Germinal center (tissue), 1 donor: ENCODE measurements at places on chromosomes 2 and 18.

DNA sequence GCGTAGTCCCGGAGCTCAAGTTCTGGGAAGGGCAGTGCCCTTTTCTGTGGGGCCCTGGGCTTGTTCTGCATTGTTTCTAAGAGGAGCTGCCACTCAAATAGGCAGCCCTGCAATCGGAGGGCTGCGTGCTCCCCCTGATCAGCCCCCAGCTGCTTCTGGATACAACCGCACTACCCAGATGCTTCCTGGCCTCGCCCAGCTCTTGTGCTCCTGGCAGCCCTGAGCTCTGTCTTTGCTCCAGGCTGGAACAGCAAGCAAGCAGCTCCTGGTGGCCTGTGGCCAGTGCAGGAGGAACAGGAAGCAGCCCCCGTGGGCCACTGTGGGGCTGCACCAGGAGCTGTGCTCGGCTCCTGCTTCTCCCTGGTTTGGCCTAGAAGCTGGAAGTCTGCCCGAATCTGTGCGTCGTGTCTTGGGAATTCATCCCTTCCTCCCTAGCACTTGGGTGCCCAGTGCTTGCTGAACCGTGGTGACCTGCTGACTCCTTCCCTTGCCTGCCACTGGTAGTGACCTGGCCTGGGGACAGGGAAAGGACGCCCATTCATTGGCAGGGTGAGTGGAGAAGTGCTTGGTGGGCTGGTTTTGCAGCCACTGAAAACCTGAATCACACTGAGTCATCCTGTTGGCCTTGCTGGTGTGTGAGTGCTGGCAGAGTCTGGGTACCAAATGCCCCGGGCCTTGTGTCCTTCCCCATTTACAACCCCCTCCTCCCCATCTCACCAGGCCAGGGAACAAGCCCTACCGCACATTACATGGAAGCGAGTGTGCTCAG, 27.3 kb upstream of the NTSR2 start:
- DNase-seq = no peak

GRCh38 chr18:2985628-2986027, 27.3 kb downstream of the LPIN2 start:
- peak; percentile 57 for DNase-seq

DNA sequence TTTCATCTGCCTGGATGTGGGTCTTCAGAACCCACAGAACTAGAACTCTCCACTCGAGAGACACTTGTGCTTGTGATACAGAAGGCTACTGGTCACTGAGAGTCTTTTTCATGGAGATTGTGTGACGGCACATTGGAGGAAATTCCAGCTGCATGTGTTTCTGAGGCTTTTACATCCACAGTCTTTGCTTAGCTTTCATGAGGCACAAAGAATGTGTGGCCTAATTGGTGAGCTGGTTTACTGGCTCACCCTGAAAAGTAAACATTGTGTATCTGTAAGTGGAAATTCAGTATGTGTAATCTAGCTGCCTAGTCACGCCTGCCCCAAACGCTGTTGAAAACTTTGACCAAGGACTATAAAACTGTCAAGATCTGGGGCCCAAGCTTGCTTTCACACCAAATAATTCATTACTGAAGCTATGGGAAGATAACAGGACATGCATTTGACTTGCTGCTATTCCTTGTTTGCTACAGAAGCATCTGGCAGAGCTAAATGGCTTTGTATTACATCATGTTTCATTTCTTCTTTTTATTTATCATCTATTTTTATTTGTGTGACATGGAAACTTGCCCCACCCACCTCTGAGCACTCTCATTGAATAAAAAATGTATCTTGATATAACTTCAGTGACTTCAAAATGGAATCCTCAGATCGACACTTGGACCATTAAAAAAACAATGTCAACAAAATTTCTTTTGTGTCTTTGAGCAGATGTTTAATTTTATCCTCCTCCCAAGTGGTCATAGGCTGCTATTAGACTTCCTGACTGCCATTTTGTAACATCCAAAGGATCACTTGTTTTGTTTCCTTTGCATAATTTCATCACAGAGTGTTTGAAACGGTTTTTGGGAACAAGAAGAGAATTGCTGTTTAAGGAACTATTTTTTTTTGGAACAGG, 80.2 kb downstream of the EFEMP1 start:
- DNase-seq = no peak

DNA sequence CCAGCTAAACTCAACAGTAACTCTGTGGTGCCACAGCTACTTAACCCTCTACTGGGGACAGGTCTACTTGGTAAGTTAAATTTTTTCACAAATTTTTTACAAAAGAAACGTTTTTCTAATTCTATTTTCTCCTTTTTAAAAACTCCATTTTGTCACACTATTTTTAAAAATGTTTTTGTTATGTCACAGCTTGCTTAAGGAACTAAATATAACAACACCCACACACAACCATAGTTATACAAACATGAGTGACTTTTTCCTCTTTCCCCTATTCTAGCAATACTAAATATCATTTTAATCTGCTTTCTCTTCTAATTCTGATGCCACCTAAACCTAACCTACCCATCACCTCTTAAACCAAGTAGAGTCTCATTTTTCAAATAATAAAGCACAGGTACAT, 160.5 kb upstream of the EPC2 start:
- DNase-seq = no peak

DNA sequence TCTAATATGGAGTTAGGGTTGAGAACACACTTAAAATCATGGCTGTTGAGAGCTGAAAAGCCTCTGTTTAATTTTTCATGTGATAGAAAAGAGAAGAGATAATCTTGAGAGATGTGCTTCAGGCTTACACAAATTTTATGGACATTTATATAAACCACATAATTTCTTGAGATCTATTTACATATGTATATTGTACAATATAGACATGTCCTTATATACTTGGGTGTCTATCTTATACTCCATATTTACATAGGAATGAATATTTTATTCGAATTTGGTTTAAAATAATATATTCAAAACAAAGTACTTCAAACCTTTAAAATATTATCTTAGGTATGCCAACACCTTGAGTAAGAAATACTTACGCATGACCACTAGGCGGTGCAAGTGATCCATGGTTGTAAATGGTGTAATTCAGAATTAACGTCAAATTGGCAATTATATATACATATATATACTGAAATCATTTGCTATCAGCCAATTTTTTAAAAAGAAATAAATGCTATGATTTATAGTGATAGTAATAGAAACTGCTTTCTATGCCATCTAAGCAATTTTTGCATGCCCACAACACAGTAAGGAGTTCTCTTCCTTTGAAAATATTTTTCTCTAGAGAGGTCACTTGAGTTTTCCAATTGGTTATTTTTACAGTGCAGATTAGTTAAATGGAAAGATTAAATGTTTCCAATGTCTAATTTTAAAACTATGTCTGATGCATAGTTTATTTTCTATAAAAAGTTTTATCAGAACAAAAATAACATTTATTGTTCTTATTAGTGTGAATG, 37.6 kb upstream of the SPAG16 start:
- DNase-seq = no peak

DNA sequence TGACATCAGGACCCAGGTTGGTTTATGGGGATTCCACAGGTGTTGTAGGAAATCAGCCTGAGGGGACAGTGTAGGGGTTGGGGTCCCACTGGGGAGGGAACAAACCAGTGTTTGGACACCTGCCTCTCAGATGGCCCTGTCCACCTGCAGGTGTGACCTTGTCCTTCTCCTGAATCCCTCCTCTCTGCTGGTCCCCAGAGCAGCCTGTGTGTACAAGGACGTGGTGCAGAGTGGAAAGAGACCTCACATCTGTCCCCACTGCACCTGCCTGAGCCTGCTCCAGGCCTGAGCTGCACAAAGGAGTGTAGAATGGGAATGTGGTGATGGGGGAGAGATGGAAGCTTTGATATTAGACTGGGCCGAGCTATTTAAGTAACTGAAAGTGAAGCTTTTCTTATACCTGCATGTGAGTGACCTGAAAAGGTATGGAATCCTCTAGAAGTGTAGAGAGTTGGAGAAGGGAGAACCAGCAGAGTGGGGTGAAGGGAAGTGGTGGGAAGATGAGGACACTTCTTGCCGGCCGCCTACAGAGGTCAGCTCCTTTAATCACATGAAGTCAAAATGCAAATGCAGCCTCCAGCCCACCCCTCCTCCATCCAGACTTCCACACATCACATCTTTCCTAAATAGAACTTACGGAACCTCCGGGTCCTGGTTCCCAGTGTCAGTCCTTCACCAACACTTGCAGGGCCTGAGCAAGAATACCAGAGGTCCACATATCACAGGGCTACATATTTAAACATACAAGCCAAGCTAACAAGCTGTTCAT, 89.3 kb upstream of the SMAD2 start:
- DNase-seq = no peak

GRCh38 chr2:8566774-8567468, 114.9 kb upstream of the ID2 start:
- no peak for DNase-seq

GRCh38 chr2:28344756-28345373, 47.8 kb upstream of the FOSL2 start:
- DNase-seq = no peak

DNA sequence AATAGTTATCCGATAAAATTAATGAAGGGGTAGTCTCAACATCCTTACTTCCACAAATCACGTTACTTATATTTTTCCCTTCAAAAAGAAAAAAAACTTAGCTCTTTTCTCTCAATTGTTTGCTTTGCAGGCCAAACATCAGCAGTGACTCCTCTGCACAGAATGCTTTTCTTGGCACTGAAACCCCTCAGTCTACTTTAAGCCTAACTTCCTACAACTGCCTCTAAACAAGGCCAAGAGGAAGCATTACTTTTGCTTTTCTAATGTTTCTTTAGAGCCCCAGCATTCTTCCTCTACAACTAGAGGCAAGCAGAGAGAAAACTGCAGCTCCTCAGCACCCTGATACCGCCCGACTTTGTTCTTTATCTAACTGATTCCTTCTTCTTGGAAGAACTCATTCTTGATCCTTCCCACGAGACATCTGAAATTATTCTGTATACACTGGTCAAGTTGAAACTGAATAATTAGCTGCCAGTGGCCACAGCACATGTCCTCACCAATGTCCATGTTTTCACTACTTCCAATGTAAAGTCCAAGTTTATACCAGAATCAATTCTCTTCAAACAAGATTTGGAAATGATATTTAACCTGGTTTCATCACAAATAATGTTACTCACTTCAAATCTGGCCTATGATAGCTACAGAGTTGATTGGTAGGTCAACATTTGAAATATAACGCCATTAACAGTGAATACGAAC, 55.3 kb downstream of the DTNB start:
- no peak for DNase-seq

DNA sequence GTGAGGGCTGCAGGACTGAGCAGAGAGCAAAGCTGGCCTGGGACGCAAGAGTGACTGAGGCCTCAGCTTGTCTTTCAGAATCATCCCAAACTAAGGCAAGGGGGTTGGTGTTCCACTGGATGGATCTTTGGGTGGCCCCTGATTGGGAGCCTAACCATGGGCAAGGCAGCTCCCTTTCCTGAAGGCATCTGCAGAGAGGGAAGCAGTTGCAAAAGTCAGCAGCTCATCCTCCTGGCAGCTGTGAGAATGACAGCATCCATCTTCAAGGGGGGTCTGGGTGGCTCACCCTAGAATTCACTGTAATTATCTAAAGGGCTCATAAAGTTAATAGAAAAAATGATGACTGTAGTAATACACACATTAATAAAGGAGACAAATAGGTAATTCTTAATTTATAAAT, 46.5 kb upstream of the RAB31 start:
- no peak for DNase-seq

DNA sequence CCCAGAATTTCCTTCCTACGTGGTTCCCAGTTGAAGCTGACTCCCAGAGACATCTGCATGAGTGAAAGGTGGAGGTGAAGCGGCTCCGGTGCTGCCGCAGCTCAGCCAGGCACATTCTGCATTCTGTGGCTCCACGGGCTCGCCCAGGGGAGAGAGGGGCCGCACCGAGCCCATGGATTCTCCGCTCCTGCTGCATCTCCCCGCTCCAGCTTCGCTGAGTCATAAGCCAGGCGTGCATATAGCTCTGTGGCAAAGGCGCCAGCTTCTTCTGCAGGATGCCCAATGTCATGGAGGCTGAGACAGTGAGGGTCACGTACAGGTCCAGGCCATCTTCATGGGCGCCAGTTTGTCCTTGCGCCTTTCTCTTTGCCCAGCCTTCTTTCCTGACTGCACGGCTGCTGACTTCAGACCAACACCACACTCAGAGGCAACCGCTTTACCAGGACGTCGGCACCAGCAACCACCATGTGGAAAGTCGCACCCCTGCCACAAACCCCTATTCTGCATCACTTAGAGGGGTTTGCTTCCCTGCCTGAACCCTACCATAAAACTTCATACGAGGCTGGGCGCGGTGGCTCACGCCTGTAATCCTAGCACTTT, 215.7 kb downstream of the MGAT5 start:
- no peak for DNase-seq

DNA sequence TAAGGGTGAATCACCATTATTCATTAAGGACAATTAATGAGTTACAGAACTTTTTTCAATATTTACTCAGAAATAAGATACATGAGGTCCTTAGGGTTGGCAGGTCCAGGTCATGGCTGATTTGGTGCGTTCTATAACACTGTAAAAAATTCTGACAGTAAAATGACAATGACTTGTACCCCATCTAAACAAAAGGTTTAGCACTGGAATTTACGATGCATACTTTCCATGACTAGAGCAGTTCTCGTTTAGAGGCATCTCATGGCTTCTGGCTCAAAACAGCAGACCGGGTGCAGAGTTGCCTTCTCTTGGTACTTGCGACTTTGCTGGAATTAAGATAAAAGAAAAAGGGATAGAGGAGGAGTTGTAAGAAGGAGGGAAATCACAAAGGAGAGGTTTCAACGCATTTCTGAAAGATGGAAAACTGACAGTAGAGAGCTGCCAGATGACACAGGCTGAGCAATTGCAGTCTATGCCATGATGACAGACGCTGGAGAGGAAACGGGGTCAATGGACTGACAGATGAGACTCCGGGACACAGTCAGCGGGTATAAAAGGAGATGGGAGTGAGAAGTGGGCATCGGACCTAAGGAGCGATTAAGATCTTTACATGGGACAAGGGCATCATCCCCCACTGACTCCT, 4.1 kb upstream of the CYS1 start:
- DNase-seq = no peak

DNA sequence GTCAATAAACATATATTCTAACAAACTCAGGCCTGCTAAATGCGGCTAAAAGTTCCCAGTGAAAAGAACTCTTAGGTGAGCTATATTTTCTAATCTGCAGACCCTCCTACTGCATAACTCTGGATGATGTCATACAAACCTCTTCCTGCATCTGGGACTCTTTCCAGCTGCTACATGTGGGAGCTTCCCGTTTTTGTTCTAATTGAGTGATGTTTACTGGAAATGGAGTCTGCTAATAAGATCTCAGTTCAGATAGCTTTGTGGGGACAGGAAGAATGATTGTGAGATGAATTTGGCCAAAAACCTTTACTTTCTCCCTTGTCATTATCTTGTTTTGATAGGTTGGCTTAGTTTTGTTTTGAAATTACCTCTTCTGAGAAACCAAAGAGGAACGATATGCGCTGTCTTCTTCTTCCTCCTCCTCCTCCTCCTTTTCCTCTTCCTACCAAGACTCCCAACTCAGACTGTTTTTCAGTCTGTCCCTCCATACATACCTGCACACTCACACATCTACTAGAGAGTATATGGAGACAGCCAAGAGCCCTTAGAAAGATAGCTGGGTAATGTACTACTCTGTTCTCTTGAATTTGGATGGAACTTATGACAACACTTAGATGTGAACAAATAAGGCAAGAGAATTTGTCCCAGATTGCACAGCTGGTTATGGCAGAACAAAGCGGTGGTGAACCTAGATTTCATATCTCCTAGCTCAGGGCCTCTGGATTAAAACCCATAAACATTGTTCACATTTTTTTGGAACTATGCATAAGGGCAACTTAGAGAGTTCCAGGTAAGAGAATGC, 39.8 kb upstream of the AAK1 start:
- DNase-seq = no peak
